ENCODE measurements at places on chromosomes 2 and 18.

- no peak for DNase-seq
Measured at GRCh38 chr2:38835990-38836389, 39.7 kb downstream of the DHX57 start.

GRCh38 chr2:72023678-72024390 is 123.8 kb downstream of the CYP26B1 start:
- no peak for DNase-seq

DNA sequence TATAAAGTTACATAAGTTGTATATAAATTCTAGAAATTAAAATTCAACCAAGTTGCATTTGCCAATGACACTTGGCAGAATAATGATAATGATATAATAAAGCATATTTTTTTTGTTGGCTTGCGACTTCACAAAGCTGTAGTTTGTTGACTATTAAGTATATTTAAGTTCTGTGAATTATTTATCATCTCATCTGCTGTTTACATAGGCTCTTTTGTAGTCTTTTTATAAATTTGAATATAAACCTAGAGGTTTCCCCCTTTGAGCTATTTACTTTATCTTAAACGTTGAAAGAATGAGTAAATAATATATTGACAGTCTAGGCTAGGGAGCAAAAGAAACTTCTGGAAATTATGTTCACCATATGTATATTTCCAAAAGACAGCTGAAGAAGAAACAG is 32.9 kb downstream of the C18orf63 start:
- DNase-seq = no peak

DNA sequence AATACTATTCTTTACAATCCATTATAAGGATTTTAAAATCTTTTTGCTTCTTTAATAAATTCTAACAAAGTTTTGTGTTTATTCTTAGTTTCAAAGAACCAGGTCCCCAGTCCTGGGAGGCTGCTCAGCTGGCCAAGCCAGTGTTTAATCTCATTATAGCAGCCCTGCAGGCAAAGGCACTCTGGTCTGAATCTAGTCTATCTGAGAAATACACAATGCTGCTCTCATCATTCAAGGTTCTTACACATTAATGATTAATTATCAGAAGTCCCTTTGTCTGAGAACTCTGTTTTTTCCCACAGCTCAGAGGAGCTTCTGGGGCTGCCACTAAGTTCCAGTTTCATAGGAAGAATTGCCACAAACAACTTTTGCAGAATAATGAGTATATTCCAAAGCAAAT is 27.7 kb downstream of the KCTD18 start:
- DNase-seq = no peak

GRCh38 chr2:229777716-229778115 is 63.4 kb upstream of the DNER start:
- no peak for DNase-seq

DNA sequence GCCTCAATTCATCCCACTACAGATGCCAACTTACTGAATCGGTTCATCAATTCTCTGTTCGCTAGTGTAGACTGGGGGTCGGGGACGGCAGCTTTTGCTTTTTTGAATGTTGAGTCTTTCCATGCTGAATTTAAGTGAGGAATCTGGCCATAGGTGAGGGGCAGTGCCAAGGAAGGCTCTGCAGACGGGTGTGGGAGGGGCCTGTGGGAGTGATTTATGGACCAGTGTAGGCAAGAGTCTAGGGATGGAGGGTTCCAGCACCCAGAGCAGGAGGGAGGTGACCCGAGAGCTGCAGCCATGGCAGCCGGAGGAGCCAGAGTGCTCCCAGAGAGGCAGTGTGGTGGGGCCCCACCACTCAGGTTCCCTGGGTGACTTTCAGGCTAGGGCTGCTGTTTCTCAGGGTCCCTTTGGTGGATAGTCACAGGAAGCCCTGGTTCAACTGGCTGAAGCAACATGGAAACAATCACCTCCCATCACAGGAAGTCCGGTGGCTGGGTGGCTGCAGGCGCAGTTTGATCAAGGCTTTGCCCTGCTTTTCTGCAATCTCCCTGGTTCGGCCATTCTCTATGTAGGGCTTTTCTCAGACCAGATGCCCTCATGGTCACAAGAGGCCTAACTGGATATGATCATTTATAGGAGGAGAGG is 16.9 kb upstream of the TEX44 start:
- no peak for DNase-seq

GRCh38 chr18:34600158-34600557 is 109.9 kb upstream of the DTNA start:
- peak; percentile 24 for DNase-seq

- DNase-seq = no peak
Measured at GRCh38 chr2:101710036-101710435, 12.5 kb downstream of the MAP4K4 start.

DNA sequence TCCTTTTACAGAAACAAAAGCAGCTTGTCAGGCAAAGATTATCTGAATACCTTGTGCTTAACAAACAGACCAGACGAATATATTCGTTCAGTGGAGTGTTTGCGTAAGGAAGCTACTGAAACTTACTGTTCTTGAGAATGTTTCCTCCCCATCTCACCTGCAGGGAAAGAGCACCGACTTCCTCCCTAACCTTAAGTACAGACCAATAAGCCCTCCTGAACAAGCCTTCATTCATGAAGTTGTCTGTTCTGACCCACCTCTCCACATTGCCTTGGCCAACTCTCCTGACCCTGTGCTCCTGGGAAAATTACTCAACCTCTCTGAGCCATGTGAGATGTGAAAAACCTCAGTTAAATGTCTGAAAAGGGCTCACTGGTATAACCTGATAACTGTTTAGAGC is 35.2 kb downstream of the STK39 start:
- no peak for DNase-seq

DNA sequence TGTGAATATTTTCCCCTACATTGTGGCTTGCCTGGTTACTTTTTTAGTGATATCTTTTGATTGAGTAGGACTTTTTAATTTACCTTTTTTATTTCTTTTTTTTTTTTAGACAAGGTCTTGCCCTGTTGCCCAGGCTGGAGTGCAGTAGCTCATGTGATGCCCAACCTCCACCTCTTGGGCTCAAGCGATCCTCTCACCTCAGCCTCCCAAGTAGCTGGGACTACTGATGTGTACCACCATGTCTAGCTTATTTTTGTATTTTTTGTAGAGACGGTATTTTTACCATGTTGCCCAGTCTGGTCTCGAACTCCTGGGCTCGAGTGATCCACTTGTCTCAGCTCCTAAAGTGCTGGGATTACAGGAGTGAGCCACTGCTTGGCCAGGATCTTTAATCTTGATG is 25.3 kb downstream of the EML4 start:
- DNase-seq = no peak

- DNase-seq = no peak
Measured at GRCh38 chr2:101371636-101372035, 15.7 kb downstream of the CREG2 start.

GRCh38 chr18:1048032-1048431 is 143.4 kb downstream of the ADCYAP1 start:
- DNase-seq = peak; percentile 64

DNA sequence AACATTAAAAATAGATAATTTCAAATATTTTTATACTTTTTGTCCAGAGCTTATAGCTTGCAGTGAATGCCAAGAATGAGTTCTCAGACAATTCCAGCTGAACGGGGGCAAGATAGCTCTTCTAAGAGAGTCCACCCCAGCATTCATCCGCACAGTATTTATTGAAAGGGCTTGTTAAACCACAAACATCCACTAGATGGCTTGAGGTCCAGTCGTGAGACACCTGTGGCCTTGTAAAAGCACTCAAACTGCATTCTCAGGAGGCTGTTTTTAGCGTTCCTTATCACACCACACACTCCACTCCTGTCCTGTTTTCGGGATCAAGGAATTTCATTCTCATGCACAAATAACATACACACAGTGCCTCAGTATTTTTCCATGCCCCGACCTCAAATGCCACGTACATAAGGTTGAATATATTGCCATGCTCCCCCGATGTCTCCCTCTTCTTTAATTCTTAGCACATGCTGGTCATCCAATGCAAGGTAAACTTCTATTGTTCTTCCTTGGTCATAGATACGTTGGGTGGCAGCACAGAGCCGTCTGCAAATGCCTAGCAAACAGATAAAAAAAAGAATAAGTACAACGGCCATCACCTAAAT is 47.4 kb downstream of the DNAJC10 start:
- DNase-seq = peak; percentile 20

DNA sequence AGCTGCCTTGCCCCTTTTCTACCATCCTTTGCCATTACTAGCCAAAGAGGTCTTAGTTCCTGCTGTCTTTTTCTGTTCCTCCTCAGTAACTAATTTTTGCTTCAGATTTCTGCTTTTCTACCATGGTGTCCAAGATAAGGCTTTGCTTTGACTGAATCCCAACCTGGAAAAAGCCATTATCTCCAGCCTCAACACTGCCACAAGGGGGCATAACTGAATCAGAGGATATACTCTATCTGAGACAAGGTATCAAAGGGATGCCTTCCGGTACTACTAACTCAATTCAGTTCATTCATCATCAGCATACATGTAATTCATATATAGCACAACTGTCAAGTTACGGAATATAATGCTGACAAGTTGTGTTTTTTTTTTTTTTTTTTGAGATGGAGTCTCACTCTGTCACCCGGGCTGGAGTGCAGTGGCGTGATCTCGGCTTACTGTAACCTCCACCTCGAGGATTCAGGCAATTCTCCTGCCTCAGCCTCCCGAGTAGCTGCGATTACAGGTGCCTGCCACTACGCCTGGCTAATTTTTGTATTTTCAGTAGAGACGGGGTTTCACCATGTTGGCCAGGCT is 11.4 kb downstream of the OSGEPL1 start:
- peak; percentile 19 for DNase-seq

DNA sequence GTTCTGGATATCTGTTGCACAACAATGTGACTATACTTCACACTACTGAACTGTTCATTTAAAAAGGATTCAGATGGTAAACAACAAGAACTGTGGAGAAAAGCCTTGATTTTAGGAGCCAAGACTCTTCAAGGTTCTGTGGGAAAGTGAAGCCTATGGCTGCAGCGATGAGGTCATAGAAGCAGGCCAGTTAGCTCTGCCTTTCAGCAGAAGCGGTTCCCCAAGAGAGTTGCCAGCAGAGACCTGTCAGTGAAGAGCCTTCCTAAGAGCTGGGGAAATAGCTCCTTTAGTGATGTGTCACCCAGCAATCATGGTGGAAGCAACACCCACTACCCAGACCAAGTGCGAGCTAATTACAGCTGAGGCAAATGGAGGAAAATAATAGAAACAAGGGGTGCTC is 346.5 kb upstream of the ETAA1 start:
- peak; percentile 10 for DNase-seq

- no peak for DNase-seq
Measured at GRCh38 chr2:108226564-108226963, 13.2 kb upstream of the SULT1C3 start.

GRCh38 chr2:33412920-33413319 is 63.5 kb upstream of the RASGRP3 start:
- peak; percentile 64 for DNase-seq

DNA sequence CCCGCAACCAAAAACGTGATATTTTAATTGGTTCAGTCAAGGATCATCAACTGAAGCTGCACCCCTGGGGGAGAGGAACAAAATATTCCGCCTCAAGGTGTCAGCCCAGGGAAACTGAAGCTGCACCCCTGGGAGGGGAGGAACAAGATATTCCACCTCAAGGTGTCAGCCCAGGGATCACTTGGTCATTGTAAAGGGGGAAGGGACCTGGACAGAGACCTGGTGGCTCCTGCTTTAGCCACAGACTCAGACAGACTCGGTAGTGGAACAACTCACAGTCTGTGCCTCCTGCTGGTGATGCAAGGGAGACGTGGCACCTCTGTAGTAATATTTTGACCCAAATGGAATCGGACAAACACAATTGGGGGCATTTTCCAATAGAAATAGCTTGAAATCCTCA is 75.1 kb downstream of the GBX2 start:
- DNase-seq = no peak

DNA sequence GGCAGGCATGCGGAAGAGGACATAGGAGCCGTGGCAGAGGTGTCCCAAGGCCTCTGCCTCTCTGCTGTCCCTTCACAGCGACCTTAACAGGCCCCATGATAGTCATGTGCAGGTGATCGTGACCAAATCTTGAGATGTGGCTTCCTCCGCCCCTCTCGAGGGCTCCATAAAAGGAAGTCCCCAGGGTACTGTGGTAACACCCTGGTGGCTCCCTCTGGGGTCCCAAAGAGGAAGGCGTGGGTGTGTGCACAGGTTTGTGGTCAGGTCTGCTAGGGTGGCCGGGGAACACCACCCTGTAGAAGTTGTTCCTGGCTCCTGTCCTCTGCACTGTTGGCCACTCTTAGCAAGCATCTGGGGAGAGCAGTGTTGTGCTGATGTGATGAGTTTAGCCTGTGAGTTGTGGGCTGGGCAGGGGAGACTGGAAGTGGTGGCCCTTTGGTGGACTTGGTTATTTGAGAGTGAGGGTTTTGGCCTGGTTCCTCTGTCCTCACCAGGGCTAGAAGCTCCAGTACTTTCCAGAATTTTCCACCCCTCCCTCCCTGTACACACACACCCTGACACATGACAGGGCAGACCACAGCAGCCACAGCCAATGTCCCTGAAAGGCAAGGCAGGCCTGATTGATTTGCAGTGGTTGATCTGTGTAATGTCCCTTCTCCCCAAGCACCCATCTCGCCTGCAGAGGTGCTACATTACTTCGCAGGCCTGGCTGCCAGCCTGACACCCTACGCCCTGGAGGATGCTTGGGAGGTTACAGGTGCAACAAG is 68.9 kb upstream of the BOD1L2 start:
- DNase-seq = no peak

DNA sequence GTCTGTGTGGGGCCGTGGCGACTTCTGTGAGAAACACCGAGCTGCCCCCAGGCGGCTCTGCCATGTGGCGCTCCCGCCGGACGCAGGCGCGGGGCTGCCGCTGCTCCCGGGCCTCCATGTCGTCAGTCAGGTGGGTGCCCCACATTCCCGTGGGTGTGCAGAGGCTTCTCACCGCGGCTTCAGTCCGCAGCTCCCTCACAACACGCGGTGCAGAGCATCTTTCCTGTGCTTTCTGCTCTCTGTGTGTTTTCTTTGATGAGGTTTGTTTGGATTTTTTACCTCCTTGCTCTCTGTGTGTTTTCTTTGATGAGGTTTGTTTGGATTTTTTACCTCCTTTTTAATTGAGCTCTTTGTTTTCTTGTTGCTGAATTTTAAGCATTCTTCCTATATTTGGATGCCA is 13.0 kb downstream of the AQP12A start:
- no peak for DNase-seq

- no peak for DNase-seq
Measured at GRCh38 chr2:171728989-171729951, 42.0 kb downstream of the DYNC1I2 start.

DNA sequence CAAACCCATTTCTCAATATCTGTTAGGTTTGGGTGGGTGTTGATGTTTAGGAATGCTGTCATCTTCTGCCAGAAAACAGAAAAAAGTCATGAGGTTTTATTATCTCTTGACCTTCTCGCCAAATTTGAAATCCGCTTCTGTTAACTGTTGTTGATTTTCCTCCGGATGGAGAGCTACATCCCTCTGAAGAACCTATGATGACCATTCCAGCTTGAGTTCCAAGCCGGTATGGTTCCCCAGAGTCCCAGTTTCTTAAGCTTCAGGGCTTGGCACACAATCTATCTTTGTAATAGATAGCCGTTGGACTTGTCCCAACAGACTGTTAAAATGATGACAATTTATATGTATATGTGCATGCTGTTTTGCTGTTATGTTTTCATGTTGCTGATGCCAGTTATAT is 1201.0 kb downstream of the LRP1B start:
- DNase-seq = peak; percentile 1

Data from fibroblast of skin of right quadriceps (primary cell).